GM23248 (cell line): ENCODE measurements at places on chromosomes 5 and 9. TPM values are rescaled to one million over a fixed set of nuclear protein-coding genes. Genes with fewer than 3 reads are reported as not detected.

DNA sequence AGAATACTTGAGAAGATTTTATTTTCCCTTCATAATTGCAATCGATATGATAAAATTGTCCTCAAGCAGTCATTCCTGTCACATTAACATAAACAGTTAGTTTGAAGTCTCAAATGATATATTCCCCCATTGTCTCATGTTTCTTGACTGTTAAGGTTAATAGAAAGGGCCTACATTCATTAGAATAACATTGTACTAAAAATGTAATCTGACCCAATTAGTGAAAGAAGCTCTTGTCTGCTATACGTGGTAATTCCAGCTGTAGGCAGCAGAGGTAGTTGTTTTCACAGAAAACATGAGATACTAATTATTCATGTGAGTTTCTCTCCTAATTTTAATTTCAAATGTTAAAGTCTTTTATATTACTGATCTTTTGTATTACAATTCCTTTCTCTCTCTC, 25.9 kb upstream of the AP3B1 start:
- DNase-seq, result peak; percentile 64
- no peaks in the 10 kb centered on the region for H3K36me3 ChIP-seq
- no peaks in the 10 kb centered on the region for H3K27me3 ChIP-seq

- H3K27me3 ChIP-seq, result no peaks in the 10 kb centered on the region
- no peaks in the 10 kb centered on the region for H3K4me1 ChIP-seq
- no peaks in the 10 kb centered on the region for H3K36me3 ChIP-seq
- H3K4me3 ChIP-seq, result no peak overlapping the region
- H3K27ac ChIP-seq, result no peak overlapping the region
Measured at GRCh38 chr5:82809420-82810143, 267.6 kb downstream of the TMEM167A start.

DNA sequence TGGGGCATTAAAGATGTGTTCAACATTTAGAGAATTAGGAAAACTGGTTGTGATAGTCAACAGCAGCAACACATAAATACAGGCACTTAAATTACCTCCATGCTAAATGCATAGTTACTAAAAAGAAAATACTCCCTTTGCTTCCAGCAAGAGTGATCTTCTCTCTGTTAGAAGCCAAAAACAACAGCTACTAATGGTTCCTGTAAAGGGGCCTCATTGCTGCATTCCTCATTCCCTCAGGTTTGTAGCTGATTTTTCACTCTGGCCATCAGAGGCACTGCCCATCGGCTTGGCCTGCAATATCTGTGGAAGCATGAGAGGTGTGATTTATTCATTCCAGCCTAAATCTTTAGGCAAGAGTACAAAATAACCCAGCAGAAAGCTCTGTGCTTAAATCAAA, 466.0 kb upstream of the ADAMTS16 start:
- DNase-seq, result no peak
- no peaks in the 10 kb centered on the region for H3K27me3 ChIP-seq
- no peak overlapping the region for H3K4me3 ChIP-seq
- H3K4me1 ChIP-seq, result no peaks in the 10 kb centered on the region
- no peaks in the 10 kb centered on the region for H3K36me3 ChIP-seq
- H3K27ac ChIP-seq, result no peak overlapping the region

DNA sequence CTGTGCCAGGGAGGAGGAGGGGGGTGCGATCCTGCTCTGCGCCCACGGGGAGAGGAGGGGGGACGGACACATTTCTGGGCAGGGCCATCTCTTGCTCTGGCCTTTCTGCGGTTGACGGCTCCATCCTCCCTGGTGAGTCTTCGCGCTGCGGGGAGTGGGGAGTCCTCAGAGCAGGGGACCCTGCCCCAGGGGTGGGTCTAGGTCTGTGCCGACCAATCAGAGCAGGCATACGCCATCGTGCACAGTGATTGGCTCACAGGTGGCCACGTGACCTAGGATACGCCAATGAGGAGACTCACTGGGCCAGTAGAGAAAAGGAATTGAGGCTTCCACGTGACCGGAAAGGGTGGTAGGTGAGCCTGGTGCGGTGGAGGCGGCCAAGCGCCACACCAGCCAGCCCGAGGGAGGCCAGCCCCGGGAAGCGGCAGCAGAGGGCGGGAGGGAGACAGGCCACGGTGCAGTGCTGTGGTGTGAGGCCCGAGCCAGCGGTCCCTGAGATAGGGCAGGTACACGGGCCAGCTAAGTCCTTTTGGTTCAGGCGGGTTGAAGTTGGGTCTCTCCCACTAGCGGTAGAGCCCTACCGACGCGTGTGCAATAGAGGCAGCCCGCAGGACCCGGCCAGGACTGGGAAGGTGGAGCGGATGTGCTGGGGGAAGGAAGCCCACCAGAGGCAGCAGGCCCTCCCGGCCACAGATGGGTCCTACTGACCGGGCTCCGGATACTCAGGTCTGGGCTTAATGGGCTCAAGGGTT, 65.2 kb upstream of the RNF130 start:
- no peaks in the 10 kb centered on the region for H3K36me3 ChIP-seq
- H3K27ac ChIP-seq, result no peak overlapping the region

The ASTN2 gene
- 5.8 TPM in 2 replicates for polyA plus RNA-seq

The HEMGN gene
- polyA plus RNA-seq, result not detected in 2 replicates

The SLC46A2 gene
- 0.10 TPM in 1 of 2 replicates, not detected in the other for polyA plus RNA-seq
